ENCODE measurements at places on chromosomes 1 and 21. TPM values are rescaled to one million over a fixed set of nuclear protein-coding genes. Genes with fewer than 3 reads are reported as not detected.
A peak's percentile ranks its signal among the peaks of the same experiment; 100 is the strongest.

SPRR2G gene
- total RNA-seq = not detected

DMAP1 gene
- 82.6 TPM for total RNA-seq

HSD3B2 gene
- not detected for total RNA-seq

- H3K36me3 ChIP-seq = no peaks in the 10 kb centered on the region
- H3K27me3 ChIP-seq = no peaks in the 10 kb centered on the region
- DNase-seq = no peak
- H3K27ac ChIP-seq = no peak overlapping the region
- no peak overlapping the region for H3K4me3 ChIP-seq
Measured at GRCh38 chr1:9316080-9316444, 23.4 kb downstream of the SPSB1 start.

DNA sequence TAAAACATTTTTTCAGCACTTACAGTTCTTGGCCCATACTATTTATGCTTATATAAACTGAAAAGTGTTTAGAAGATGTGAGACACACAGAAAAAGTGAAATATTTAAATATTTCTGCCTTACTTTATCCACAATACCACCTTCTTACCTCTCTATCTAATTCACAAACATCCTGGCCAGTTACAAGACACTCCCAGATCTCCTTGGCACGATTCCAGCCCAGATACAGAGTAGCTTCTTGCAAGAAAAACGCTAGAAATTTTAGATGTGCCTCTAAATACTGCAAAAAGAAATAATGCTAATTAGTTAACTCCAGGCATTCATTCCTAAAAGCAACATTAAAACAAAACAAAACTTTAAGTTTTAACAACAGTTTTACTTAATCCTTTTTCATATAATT lies 68.4 kb downstream of the USP24 start:
- no peak for DNase-seq
- no peaks in the 10 kb centered on the region for H3K27me3 ChIP-seq
- H3K27ac ChIP-seq = no peak overlapping the region
- no peak overlapping the region for H3K4me3 ChIP-seq
- H3K36me3 ChIP-seq = peaks cover 35% of the 10 kb centered on the region

- no peak for DNase-seq
- H3K4me3 ChIP-seq = no peak overlapping the region
- no peaks in the 10 kb centered on the region for H3K27me3 ChIP-seq
Measured at GRCh38 chr1:80891871-80892270, 908.9 kb upstream of the ADGRL2 start.

DNA sequence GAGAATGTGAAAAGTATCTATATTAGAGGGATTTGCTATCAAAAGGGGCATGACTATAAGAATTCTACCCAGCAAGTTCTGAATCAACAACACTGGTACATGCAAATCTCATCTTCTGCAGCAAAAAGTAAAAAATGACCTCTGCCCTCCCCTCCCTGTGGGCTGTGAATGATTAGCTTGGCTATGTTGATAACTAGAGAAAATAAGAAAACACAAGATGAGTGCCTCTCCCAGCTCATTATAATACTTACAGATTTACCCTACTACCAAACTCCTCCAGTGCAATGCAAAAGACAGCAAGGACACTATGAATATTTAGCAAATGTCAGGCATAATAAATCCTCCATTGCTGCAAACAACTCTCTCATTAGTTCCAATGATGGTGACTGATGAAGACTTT lies 102.4 kb downstream of the SLC45A1 start:
- H3K4me3 ChIP-seq = peak overlapping the region; percentile 44
- H3K4me1 ChIP-seq = peaks cover 75% of the 10 kb centered on the region
- H3K27ac ChIP-seq = peak overlapping the region; percentile 84
- no peaks in the 10 kb centered on the region for H3K27me3 ChIP-seq
- H3K36me3 ChIP-seq = peaks cover 5% of the 10 kb centered on the region

DNA sequence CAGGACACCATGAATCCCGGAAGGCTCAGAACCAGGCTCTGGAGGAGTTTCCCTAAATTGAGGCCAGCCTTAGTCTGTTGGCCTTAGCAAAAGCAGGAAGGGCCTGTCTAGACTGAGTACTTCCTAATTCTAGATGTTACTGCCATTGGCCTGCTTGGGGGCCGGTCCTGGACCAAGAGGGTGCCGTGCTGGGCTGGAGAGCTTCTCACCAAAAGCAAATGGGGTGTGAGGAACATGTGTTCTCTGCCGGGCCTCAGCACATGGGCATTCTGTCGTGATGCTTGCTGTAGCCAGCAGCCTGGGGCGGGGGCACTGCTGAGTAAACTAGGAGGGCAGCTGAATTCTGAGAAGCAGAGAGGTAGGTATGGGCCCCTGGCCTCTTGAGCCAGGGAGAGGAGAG lies 35.7 kb upstream of the MAN1C1 start:
- H3K27ac ChIP-seq = no peak overlapping the region
- H3K4me1 ChIP-seq = no peaks in the 10 kb centered on the region
- no peaks in the 10 kb centered on the region for H3K36me3 ChIP-seq
- H3K4me3 ChIP-seq = no peak overlapping the region
- no peak for DNase-seq

ACTN2 gene
- total RNA-seq = not detected

DNA sequence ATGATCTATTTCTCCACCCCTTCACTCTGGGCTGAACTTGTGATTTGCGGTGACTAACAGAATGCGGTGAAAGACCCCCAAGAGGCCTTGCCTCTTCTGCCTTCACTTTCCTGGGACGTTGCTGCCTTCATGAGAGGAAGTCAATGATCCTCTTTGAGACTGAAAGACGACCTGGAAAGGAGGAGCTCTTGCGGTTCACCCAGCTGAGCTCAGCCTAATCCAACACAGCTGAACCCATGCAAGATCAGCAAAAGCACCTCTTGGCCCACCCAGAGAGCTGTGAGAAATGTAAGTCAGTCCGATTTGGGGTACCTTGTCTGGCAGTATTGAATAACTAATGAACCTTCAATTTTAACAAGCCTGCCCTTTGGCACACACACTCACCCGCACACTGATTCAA lies 767.4 kb upstream of the TPTE start:
- no peaks in the 10 kb centered on the region for H3K27me3 ChIP-seq
- no peaks in the 10 kb centered on the region for H3K4me1 ChIP-seq
- H3K4me3 ChIP-seq = no peak overlapping the region
- DNase-seq = no peak
- no peak overlapping the region for H3K27ac ChIP-seq
- no peaks in the 10 kb centered on the region for H3K36me3 ChIP-seq

DNA sequence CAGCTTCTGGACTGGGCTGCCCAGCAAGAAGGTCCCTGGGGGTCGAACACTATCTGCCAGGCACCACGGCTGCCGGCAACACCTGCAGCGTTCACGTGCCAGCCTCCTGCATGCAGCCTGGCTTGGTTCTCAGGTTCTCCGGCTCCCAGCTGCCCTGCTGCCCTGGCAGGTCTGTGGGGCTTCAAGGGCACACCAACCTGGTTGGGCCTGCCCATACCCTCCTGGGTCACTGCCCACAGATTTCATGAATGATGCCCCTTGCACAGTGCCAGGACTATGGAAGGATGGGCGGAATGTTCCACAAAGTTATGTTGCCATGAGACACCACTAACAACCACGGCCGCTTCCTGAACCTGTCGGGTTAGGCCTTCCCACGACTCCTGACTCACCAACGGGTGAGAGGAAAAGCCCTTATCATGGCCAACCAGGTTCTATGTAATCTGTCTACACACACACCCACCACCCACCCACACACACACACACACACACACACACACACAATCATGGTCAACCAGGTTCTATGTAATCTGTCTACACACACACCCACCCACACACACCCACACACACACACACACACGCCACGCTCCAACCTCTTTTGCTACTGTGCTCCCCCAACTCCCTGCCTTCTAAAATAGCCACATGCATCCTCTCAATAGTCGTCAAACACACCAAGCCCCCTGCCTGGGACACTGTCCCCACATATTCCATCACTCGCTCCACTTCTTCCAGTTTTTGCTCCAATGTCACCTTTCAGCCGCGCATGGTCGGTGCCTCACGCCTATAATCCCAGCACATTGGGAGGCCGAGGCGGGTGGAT lies 32.2 kb downstream of the HSPG2 start:
- no peaks in the 10 kb centered on the region for H3K27me3 ChIP-seq
- no peak overlapping the region for H3K27ac ChIP-seq
- H3K4me1 ChIP-seq = peaks cover 4% of the 10 kb centered on the region
- DNase-seq = no peak
- H3K4me3 ChIP-seq = no peak overlapping the region

DNA sequence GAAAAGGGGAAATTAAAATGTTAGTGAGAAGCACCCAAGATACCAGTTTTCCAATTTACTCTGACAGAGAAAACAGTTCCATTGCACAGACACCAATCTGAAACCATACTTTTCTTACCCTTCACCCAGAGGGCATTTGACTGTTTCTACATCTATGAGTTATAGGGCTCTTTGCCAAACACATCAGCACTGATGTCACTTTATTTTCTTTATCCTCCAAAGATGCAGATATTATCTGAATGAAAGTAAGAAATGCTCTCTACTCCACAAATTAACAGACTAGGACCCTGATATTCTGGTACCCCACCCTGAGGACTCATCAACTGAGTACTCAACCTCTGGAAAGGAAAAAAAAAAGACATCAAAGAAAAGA lies 24.2 kb upstream of the PEX19 start:
- no peak for DNase-seq
- no peaks in the 10 kb centered on the region for H3K27me3 ChIP-seq
- H3K4me3 ChIP-seq = no peak overlapping the region
- no peak overlapping the region for H3K27ac ChIP-seq
- H3K36me3 ChIP-seq = peaks cover 78% of the 10 kb centered on the region

GRHL3 gene
- not detected for total RNA-seq

DNA sequence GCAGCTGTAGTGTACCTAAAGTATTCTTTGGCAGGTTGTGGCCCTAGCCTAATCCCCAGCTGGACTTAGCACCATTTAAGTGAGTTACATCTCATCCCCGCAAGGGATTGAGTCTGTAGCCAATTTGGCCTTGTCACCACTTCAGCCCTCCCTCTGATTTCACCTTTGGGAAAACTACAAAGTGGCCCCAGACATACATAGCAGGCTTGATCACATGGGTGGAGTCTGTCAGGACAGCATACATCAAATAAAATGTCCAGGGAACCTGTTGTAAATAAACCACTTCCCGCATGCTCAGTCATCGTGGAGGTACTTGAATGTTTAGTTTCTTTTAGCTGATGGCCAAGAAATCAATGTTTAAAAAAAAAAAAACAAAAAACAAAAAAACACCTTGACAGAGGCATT lies 142.5 kb downstream of the DHRS3 start:
- peaks cover 97% of the 10 kb centered on the region for H3K4me1 ChIP-seq
- no peaks in the 10 kb centered on the region for H3K36me3 ChIP-seq
- no peak for DNase-seq
- H3K27ac ChIP-seq = no peak overlapping the region
- H3K27me3 ChIP-seq = no peaks in the 10 kb centered on the region
- no peak overlapping the region for H3K4me3 ChIP-seq

DNA sequence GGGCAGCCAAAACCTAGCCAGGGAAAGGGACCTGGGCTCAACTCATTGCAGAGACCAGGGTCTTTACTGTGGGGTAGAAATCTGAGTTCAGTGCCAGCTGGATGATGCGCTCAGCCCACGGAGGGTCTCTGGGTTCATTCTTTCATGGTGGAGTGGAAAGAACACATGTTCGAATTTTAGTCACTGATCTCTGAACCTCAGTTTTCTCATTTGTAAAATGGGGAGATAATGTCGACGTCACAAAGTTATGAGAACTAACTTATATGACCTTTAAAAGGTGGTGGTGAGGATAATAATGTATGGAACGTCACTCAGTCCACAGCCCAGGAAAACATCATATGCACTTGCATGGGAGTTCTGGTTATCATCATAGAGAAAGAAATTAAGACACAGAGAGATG lies 1.2 kb upstream of the TAL1 start:
- H3K4me1 ChIP-seq = peaks cover 33% of the 10 kb centered on the region
- H3K36me3 ChIP-seq = no peaks in the 10 kb centered on the region
- peaks cover 45% of the 10 kb centered on the region for H3K27me3 ChIP-seq
- no peak overlapping the region for H3K4me3 ChIP-seq

DNA sequence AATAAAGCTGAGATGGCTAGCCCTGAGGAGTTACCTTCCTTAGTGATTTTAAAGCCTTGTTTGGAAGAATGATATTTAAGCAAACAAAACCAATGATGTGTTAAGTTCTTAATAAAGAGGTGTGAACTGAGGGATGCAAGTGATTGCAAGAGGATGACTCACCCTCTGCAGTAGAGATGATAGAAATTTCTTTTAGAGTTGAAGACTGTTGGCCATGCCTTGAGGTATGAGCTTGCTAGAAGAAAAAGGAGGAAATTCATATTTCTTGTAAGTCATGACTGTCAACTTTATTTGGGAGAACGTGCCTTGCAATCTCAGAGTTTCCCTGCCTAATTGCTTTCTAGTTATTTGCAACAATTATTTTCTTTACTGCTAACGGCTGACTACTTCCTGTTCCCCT lies 94.7 kb downstream of the PLA2G4A start:
- DNase-seq = no peak
- no peaks in the 10 kb centered on the region for H3K27me3 ChIP-seq
- H3K4me1 ChIP-seq = no peaks in the 10 kb centered on the region
- H3K36me3 ChIP-seq = no peaks in the 10 kb centered on the region

DNA sequence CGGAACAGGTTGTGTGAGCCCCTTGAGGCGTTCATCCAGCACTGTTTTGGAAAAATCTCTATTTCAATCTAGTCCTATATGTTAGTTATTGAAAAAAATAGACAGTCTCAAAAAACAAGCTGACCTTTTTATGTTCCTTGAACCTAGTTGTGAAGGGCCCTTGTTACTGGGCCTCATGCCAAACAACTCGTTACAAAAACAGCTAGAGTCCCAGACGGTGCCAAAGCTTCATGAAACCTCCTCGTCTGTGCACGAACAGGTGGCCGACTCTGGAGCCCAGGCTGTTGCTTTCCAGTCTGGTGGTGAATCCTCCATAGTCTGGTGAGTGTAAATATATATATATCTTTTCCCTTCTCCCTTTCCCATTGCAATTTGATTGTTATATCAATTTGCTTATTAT lies at the start of gene CHIA:
TSS of gene CHIA (plus strand) at position 222 of the 400 bp plus-strand sequence. CDS start 19,617 bp downstream, outside the sequence.
- H3K27ac ChIP-seq = no peak within 1 kb of the TSS
- H3K4me3 ChIP-seq = no peak within 1 kb of the TSS
- H3K4me1 ChIP-seq = peaks cover 6% of the 10 kb centered on the region

DNA sequence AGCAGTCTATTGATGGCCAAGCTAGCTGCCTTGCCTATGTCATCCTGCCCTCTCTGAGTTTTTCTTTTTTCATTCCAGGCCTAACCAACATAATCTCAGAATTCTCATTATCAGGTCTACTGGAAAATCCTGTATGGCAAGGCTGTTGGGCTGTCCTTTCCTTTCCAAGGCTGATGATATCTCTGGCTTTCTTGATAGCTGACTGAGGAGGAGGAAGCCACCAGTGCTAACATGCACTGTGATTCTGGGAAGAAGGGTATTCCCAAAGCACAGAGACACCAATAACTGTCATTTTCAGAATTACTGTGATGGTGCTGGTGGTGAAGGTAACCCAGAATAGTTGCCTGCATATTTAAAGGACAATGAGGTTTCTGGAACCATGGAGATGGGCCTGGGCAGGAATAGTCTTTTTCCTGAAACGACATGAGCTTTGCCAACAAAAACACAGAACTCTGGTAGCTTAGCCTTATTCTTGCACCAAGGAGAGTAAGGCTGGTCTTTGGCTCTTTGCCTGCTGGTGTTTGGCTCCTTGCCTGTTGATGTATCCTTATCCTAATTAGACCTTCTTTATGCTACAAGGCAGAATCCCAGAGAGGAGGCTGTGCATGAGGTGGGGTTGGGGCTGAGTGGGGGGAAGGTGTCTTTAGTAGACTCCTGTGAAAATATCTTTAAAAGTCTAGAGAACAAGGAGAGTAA lies 157.4 kb downstream of the TNFSF18 start:
- no peaks in the 10 kb centered on the region for H3K27me3 ChIP-seq
- no peak for DNase-seq
- H3K4me3 ChIP-seq = no peak overlapping the region
- peaks cover 29% of the 10 kb centered on the region for H3K4me1 ChIP-seq

KRTAP19-1 gene
- total RNA-seq = not detected

All from CD4-positive, alpha-beta memory T cell (primary cell).